ENCODE measurements at places on chromosomes 2 and 18.

GRCh38 chr2:145769011-145769716, 1249.2 kb upstream of the ZEB2 start:
- DNase-seq = no peak

GRCh38 chr2:129061069-129061768, 742.6 kb upstream of the HS6ST1 start:
- DNase-seq = peak; percentile 27

GRCh38 chr18:48705043-48705442, 166.2 kb downstream of the CTIF start:
- DNase-seq = no peak

- DNase-seq = no peak
Observed at GRCh38 chr18:59242906-59243305, 22.9 kb downstream of the GRP start.

GRCh38 chr2:163453920-163454319, 281.9 kb downstream of the FIGN start:
- DNase-seq = no peak

DNA sequence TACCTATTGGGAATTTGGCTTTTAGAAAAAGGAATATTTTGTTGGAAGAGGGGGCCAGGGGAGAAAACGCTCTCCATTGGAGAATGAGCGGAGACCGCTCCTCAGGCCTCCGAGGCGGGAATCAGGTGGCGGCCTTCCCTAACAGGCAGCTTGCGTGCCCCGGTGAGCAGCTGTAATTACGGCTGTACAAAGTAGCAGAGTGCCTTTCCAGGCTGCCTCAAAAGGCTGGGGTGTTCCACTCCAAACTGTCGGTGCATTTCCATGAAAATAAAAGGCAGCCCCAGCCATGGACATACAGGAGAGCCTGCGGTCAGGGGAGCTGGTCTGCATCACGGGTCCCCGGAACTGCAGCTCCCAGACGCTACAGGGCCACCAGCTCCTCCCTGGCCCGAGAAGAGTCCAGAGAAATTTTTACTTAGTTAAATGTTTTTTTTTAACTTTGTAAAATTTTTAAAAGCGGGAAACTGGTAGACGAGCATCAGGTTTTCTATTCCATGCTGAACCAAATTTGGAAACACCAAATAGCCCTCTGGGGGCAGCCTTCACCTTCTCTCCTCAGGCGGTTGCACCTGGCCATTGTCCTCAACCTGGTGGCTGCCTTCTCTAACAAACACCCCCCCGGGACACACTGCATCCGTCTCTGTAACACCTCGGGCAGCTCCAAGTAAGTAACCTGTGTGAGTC, 209.3 kb upstream of the SALL3 start:
- no peak for DNase-seq

- no peak for DNase-seq
Observed at GRCh38 chr2:158650646-158651357, 144.3 kb upstream of the DAPL1 start.

DNA sequence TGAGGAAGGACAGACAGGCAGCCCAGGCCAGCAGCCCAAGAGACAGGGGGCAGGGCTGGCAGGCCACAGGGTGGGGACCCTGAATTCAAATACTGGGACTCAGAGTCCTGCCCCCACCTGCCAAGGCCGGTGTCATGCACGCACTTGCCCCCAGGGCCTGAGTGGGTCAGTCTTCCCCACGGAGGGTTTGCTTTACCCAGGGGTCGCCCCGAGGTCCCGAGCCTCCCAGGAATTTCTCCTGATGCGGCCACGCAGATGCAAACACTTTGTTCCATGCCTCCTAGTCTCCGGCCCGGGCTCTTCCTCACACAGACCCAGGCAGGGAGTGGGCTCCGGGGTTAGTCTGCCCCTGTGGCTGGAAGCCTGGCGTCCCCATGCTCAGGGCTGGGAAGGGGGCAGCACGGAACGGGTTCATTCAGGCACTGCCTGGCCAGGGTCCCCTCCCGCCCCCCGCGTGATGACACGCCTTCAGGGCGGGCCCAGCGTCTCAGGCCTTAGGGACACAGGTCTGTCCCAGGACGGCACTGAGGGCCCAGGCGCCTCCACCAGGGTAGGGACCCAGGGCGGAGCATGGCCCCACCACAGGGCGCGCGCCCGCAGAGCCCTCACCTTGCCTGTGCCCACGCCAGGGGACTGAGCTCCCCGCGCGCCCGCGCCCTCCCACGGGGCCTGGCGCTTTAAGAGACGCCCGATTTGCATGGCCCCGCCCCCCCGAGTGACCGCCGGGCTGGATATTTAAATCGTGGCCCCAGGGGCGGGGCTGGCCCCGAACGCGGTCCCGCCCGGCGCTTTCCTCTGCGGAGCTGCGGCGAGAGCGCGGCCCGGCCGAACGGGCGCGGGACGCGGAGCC, at the start of gene SNED1:
Gene SNED1 (plus strand): TSS at position 763 of the 850 bp plus-strand sequence. CDS start 220 bp downstream, outside the sequence.
- DNase-seq = peak; percentile 67

- DNase-seq = no peak
Observed at GRCh38 chr2:201415149-201415548, 36.1 kb downstream of the TRAK2 start.

GRCh38 chr18:8603663-8604520, 5.3 kb upstream of the RAB12 start:
- no peak for DNase-seq

DNA sequence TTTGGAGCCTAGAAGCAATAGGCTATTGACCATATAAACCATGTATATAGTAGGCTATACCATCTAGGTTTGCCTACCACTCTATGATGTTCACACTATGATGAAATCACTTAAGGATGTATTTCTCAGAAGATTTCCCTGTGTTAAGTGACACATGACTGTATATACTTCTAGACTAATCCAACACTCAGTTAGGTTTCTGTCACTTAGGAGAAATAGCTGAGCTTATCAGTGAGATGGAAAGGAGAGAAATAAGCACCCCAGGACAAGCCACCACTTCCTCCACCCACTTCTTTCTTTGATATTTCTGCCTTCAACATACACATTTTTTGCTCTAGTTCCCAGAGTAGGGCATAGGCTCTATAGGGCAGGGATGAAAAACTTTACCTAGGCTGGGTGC, 7.8 kb downstream of the PECR start:
- DNase-seq = no peak

DNA sequence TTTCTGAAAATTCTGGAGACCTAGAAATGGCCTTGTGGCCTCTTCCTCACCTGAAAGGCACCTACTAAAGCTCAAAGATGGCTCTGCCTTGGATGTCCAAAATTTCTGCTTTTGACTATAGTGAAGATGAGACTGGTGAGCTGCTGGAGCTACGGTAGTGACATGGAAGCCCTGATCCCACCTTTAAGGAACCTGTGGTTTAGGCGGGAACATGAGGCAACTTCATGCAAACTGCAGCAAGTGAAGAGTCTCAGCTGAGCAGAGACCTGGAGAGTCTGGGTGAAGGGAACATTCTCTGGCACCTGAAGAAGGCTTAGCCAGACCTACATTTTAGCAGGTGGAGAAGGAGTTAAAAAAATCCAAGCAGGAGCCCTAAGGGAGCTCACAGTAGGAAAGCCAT, 40.0 kb downstream of the GORASP2 start:
- DNase-seq = no peak

DNA sequence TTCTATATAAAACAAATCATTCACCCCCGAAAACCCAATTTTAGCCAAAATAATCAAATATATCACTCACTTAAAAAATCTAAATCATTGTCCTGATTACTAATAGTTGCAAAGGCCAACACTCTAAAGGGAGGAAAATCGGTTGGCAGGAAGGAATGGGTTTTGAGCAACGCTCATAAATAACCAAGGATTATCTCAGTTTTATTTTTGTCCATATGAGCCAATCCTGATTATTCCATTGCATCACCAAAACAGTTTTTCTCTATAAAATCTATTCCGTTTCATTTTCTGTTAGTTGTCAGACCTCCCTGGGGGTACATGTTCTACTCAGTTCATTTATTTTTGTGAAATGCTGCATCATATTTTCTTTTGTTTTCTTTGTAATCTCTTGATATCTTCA, 174.1 kb downstream of the LRATD1 start:
- DNase-seq = no peak

- no peak for DNase-seq
Observed at GRCh38 chr2:190856985-190857384, 23.6 kb upstream of the GLS start.

DNA sequence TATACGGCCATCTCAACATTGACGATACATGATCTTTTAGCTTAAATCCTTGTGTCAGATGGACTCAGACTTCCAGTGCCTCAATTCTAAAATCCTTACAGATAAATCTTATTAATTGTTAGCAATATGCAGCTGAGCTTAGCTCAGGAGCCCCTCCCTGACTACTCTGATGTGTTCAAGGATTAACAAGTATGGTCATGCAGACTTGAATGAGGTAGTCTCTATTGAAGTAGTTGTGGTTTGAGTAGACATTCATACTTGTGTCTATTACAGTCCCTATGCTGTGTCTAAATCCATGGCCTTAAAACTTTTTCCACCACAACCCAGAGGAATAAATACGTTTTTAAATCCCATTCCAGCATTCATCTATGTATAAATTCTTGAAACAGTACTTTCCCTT, 119.5 kb downstream of the NUP35 start:
- DNase-seq = no peak

DNA sequence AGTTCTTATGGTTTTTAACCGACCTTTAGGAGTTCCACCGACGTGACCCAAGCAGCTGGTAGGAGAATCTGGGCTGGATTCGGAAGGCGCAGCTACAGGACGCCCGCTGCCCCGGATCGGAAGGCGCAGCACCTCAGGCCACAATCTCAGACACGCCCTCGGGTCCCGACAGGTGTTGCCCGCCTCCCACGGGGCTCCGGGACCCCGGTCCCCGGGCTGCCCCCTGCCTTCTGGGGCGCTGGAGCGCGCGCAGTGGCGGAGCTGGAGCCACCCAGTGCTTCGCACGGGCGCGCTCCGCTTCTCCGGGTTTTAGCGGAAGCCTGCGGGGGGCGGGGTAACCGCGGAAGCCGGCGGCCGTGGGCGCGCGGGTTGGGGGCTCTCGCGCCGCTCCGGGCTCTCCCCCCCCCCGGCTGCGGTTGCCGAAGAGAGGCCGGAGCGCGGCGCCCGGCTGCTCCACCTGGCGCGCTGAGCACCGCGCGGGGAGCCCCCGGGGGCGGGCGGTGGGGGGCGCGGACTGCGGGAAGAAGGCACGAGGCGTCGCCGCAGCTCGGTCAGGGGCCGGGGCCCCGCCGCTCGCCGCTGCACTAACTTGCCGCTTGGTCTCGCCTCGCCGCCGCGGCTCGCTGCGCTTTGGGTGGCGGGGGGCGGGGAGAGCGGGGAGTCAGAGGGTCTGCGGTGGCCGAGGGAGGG, 718.8 kb downstream of the DPP10 start:
- DNase-seq = peak; percentile 5

DNA sequence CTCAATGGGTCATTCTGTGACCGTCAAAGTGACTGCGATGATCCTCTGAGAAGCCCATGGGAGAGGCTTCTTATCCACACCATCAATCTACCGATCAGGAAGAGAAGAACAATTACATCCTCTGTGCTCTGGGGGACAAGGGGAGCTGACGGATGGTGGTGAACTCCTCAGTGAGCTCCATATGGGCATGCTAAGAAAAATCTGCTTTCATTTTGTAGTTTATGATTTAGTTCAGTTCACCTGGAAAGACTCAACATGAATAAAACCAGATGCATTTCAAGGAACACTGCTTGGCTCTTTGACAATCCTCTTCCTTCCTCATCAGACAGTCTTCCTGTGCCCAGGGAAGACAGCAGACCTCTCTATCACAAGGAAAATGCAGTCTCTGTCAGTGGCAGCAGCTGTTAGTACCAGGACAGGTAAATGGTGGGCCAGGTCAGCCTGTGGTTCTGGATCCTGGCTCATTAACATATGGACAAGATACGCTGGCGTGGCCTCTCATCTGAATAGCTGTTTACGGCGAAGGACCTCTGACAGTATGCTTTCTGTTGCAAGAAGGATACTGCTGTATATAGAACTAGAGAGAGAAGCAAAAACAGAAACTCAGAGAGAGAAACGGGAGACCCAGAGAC, 176.9 kb downstream of the BCL2 start:
- DNase-seq = no peak

- no peak for DNase-seq
Observed at GRCh38 chr2:226407135-226407534, 392.5 kb downstream of the IRS1 start.

DNA sequence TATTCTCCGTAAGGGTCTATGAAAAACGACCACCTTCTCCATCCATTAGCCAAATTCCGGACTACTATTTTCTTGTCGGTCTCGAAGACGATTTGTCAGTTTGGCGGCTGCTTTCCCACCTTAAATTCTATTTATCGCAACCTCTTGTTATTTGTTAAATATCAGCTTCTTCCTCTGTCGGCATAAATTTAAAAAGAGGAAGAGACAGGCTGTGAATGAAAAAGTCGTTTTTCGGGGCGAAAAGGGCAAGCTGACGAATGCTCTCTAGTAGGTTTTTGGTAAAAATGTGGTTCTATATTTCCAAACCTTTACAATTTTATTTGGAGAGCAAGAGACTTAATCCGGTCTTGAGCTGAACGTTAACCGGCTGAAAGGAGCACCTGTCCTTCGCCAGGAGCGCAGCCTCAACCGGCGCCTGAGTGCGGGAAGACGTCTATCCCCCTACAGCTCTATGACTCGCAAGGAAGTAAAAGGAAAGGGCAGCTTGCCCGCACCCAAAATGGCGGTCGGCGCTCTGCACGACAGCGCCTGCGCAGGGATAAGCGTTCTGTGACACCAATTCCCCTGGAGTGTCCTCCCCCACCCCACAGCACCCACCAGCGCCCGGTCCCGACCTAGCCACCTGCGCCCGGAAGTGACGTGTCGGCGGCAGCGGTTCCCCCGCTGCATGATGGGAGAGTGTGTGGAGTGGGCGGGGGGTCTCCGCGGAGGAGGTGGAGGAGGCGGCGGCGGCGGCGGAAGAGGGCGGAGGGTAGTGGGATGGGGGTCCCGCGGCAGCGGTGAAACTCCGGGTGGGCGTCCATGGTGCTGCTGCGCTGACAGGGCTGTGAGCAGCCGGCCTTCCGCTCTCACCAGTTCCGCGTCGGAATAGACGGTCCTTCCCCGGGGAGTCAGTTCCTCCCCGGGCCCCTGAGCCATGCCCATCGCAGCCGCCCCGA, at the start of gene AFTPH:
Gene AFTPH (plus strand): TSS at position 663 of the 938 bp plus-strand sequence. CDS start 27,147 bp downstream, outside the sequence.
- peak; percentile 100 for DNase-seq

- no peak for DNase-seq
Observed at GRCh38 chr2:235170536-235171521, 219.0 kb downstream of the SH3BP4 start.

DNA sequence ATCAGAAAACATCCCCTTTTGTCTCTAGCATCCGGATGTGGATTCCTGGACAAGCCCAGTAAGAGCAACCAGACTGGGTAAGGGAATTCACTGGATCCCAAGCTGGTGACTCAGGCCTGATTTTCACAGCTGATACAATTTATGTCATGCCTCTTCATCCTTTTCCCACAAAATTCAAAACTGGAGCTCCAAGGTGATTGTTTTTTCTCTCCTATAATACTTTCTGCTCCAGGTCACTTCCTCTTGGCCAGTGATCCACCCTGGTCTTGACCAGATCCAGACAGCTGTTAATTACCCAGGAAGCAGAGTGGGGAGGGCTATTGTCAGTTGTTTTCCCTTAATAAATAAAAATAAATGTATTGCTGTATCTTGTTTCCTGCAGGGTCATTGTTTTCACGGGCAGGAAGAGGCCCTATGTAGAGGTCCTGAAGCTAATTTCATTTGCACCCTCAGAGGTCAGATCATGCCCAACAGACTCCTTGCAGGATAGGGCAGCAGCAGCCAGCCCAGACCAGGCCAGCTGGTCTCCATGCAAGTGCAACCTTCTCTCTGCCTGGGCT, 57.6 kb downstream of the EVA1A start:
- no peak for DNase-seq
